ENCODE measurements at places on chromosomes 16 and 17. TPM values are rescaled to one million over a fixed set of nuclear protein-coding genes. Genes with fewer than 3 reads are reported as not detected.

The KRTAP4-1 gene
- total RNA-seq, result not detected

DNA sequence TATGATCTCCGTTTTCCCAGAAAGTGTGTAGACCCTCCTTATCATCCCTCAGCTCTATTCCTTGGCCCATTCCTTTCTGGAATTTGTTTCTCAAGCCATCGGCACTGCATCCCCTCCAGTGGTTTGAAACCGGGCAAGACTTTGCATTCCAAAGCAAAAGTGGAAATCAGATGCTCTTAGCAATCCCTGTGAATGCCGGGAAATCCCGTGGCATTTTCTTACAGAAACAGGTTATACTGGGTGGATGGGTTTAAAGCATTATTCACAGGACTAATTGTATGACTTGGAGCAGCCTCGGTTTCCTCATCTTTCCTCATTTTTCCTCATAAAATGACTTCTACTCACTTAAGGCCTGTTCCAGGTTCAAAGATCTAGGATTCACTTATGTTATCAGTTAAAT, 52.0 kb downstream of the MAP2K6 start:
- DNase-seq, result no peak

DNA sequence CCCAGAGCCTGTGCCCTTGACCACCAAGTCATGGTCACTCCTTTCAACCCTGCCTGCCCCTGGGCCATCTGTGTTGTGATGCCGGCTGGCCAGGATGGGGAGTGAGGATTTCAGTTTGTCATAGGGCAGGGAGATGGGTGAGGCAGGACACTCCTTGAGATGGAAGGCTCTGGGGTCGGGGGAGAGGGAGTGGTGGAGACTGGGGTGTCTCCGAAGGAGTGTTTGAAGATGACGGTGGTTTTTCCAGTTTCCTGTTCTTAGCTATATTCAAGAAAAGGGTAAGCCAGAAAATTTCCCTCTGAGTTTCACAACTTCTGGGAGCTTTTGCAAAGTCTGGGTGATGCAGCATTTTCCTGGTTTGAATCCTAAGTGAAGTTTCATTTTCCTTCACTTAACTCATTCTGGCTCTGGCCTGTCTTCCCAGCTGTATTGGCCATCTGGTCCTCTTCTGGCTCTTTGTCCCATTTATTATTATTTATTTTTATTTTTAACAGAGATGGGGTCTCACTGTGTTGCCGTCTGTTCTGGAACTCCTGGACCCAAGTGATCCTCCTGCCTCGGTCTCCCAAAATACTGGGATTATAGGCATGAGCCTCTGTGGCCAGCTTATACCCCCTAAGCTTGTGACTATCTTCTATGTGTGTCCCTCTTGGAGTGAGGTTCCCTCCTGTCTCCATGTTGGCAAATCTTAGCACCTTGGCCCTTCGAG, 27.7 kb downstream of the ABCC1 start:
- DNase-seq, result no peak

DNA sequence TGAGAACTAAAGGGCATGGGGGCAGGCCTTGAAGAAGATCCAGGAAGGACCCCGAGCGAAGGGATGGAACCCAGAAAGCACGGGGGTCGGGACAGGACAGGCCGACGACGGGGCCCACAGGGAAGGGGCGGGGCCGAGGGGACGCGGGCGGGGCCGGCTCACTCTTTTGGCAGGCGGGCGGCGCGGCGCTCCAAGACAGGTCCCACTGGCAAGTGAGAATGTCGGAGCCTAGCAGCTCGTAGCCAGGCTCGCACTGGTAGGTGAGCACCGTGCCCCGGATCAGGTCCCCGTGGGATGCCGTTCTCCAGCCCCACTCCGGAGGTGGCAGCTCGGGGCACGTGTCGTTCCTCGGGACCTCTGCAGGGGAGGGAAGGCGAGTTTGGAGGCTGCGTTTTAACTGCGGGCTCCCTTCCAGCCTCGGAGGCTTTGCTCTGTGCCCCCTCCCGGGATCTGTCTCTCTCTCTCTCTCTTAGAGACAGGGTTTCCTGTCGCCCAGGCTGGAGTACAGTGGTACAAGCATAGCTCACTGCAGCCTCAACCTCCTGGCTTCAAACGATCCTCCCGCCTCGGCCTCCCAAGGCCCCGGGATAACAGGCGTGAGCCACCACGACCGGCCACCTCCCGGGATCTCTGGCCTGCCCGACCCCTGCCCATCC, 13.7 kb upstream of the CDIPT start:
- no peak for DNase-seq

GRCh38 chr17:27158382-27158781, 135.5 kb upstream of the WSB1 start:
- DNase-seq, result no peak

GRCh38 chr17:61394630-61395408, 4.8 kb upstream of the TBX2 start:
- DNase-seq, result no peak

- DNase-seq, result no peak
Observed at GRCh38 chr17:11182430-11182829, 58.6 kb upstream of the SHISA6 start.

The CHRNE gene
- 0.79 TPM for total RNA-seq

DNA sequence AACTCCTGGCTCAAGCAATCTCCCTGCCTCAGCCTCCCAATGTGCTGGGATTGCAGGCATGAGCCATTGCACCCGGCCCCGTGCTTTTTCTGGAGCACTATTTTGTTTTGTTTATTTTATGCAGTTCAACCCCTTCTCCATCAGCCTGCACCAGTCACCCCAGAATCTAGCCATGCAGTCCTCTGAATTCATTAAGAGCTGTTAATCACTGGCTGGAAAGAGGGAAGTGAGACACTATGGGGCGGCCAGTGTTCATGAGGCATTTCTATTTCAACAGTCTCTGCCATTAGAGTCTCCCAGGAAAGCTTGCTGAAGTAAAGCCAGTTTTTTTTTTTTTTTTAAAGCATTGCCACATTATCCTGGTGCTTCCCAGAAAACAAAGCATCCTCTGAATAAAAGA, 1.7 kb downstream of the VWA3A start:
- DNase-seq, result no peak

- DNase-seq, result no peak
Observed at GRCh38 chr16:83187405-83187804, 560.6 kb downstream of the CDH13 start.

The GPRC5C gene
- 27.0 TPM for total RNA-seq

The ZFHX3 gene
- 19.4 TPM for total RNA-seq

DNA sequence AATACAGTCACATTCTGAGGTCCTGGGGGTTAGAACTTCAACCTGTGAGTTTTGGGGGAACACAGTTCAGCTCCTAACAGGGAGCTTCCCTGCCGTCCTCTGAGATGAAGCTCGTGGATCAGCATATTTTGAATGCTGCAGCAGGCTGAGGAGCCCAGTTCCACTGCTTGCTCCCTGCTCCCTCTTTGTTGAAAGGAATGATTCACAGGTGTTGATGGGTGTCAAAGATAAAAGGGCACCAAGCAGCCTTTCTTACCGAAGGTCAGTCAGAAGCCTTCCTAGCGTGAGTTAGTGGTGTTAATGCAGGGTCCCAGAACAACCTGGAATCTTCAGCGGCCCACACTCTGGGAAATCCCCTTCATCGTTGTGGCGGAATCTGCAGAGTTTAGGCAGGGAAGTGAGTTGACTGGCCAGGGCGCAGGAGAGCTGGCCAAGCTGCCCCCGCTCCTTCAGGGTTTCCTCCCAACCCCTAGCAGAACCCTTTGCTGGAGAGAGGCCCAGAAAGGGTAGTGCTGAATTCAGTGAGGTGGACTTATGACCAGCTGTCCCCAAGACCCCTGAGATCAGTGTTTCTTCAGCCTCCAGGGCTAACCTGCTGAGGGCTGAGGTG, 114.8 kb downstream of the GNAO1 start:
- no peak for DNase-seq

The NDE1 gene
- total RNA-seq, result 39.1 TPM

The GAST gene
- total RNA-seq, result not detected

DNA sequence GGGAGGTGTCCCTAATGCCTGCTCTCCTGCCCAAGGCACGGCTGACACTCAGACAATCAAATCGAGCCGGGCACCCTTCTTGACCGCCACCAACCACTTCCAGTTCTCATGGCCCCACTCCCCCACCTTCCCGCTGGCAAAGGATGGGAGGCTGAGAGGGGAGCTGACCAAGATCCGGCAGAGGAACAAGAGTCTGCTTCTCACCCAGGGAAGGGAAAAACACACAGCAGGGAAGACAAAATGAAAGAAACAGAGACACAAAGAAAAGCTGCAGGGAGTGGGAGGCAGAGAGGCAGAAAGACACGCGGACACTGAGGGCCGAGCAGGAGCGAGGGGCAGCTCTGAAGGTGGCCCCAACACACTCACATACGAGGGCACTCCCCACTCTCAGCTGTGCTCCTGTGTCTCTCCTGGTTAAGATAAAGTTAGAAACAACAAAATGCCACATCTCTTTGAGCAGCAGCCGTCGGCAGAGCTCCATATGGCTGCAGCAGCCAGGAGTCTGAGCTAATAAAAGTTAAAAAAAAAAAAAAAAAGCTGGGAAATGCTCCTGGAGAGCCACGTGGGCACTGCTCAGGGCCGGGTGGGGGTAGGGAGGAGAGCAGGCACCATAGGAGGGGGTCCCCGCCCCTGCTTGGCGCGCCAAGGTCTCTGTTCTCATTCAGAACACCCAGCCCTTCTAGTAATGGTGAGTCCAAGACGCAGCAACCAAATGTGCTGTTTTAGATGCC, 7.4 kb downstream of the LRRC75A start:
- DNase-seq, result no peak

The FXR2 gene
- 26.2 TPM for total RNA-seq

DNA sequence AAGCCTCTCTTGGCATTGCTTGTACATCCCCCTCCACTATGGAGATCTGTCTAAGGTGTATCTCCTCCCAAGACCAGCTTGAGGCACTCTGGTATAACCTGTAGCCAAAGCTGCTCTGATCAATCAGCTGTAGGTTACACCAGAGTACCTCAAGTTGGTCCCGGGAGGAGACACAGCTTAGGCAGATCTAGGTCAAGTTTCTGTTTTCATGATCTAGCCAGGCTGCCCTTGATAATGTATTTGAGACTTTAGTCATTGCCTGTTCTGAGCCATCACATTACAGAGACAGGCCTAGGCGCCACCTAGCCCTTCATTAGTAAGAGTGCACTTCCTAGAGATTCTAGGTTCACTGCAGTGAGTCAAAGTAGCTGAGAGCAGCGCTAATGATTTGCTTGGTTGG, 31.4 kb downstream of the ASGR1 start:
- no peak for DNase-seq

DNA sequence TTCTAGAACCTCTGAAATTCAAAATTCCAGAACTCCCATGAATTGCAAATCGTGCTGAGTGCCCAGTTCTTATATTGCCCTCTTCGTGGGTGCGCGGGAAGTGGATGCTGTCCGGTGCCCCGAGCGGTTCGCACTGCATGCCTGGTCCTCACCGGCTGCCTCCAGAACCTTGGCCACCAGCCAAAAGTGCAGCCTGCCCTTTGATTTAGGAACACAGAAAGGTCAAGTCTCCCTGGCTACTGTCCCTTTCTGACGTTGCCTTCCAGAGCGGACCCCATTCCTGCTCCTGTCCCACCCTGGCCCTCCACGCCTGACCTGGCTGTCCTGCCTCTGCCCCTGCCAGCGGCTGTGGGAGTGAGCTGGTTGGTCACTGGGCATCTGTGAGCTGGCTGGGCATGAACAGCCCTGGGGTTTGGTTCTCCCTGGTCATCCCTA, 9.7 kb downstream of the NEUROD2 start:
- DNase-seq, result no peak

The MAF gene
- 39.1 TPM for total RNA-seq

The HOXB3 gene
- 10.8 TPM for total RNA-seq

GRCh38 chr16:65831903-65832666, 534.4 kb upstream of the CDH5 start:
- DNase-seq, result no peak
